NCI-H1092 (cell line): ENCODE measurements at places on chromosomes 1 and 21.
A peak's percentile ranks its signal among the peaks of the same experiment; 100 is the strongest.

DNA sequence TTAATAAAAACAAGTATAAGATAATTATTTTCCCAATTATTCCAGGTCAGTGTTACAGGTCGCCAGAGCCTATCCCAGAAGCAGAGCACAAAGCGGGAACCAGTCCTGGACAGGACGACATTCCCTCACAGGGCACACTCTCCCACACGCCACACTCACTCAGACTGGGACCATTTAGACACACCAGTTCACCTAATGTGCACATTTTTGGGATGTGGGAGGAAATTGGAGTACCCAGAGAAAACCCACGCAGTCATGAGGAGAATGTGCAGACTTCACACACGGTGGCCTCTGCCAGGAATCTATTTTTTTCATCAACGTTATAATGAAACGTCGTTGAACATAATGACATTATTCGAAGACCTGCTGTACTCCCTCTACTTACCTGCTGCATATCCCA, 20.5 kb upstream of the NRDC start:
- DNase-seq, result no peak

GRCh38 chr1:198577444-198577843, 37.0 kb upstream of the ATP6V1G3 start:
- no peak for DNase-seq

DNA sequence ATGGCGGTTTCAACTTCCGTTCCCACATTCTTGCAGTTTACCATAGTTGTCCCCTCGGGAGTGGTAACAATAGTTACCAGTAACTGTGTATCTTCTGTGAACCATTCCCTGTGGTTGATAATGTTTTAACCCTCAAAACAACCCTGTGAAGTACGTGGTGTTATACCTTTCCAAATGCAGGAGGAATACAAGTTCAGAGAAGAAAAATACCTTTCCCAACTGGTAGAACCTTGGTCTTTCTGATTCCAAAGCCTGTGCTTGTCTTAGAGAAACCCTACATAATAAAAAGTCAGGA, 789 bp downstream of the BTF3L4 start:
- DNase-seq, result no peak

DNA sequence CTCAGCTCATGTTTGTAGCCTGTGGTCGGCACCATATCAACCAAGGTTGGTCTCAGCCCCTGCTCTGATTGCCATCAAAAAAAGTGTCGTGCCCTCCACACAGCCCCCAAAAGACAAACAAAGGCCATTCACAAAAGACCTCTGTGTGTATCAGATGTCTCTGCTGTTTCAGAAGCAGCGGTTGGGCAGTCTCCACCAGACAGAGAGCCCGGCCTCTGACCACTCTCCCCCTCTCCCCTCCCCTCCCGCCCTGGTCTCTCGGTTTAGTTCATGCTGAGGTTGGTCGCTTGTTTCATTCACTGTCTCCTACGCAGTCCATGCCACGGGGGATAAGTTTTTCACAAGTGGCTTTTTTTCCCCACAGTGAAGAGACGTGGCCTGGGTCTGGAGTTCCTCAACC, 27.1 kb downstream of the ACTA1 start:
- peak; percentile 72 for DNase-seq

GRCh38 chr1:95007687-95008086, 65.1 kb downstream of the ALG14 start:
- no peak for DNase-seq

DNA sequence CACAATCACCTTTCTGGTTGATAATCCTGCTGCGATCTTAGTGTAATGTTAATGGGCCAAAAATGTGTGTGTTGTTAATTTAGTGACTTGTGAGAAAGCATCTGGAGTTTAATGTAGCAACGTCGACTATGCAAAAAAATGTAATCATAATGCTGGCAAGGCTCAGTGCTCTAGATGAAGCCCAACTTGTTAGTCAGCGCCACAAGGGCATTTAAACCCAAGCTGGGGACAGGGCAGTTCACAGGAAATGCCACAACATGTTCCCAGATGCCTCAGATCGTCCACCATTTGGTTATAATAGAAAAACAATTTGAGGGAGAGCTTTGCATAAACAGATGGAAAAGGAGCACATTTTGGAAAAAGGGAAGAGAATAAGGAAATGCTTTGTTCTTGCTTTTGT, 585.4 kb upstream of the PLXNA2 start:
- DNase-seq, result no peak

- DNase-seq, result no peak
Observed at GRCh38 chr21:36185523-36185922, 28.9 kb downstream of the DOP1B start.

GRCh38 chr1:110196917-110197765, 13.0 kb upstream of the KCNC4 start:
- DNase-seq, result peak; percentile 49

- DNase-seq, result no peak
Observed at GRCh38 chr1:41663671-41664400, 179.4 kb upstream of the EDN2 start.

DNA sequence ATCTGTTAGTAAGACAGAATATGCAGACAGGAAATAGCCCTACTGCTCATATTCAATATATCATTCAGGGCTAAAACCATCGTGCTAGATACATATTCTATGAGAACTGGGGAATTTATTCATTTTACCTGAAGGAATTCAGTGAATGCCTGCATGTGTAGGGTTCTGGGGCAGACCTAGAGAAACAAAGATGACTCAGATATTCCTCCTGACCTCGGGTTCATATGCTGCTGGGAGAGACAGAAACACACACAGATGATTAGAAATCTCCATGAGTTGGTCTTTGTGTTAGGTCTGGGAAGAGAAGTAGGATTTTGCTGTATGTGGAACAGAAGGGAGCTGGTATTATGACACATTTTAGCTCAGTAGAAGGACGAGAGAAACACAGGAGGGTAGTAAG, 176.5 kb upstream of the ST6GALNAC5 start:
- DNase-seq, result no peak

- DNase-seq, result no peak
Observed at GRCh38 chr1:38615680-38616079, 243.9 kb downstream of the RRAGC start.

DNA sequence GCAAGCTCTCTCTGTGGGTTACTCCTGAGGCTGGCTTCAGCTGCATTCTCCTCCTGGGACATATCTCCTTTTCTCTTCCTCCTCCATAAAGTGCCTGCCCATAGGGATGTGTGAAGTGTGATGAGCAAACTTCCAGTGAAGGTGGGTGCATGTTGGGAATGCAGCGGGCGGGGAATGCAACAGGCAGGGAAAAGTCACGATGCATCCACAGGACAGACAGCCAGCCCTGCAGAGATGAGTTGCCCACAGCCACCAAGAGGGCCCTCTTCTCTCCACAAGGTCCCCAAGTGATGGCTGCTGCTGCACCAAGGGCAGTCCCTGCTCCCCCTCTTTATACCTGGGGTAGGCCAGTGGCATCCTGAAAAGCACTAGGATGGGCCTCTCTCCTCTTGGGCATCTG, 33.6 kb upstream of the RNF187 start:
- DNase-seq, result no peak

DNA sequence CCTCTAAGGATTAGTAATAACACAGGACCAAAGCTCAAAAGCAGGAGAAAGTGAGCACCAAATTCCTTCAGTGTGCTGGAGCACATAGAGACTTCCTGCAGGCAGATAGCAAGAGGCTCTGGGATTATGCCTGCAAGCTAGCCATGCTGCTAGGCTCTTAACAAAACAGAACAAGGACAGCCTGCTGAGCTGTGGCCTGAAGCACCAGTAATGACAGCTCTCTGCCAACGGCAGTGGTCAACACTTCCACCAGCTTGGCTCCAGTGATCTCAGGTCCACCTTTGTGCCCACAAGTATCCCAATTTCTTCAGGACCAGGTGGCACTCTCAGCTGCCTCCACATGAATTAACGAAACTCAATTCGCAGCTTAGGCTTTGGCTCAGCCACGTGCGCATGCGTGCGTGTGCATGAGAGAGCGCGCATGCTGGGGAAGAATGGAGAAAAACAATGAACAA, 64.2 kb downstream of the SLC45A1 start:
- DNase-seq, result no peak

GRCh38 chr1:246709835-246710234, 14.4 kb upstream of the SCCPDH start:
- no peak for DNase-seq
